ENCODE measurements at places on chromosomes 2 and 18. TPM values are rescaled to one million over a fixed set of nuclear protein-coding genes. Genes with fewer than 3 reads are reported as not detected.

The EIF2AK3 gene
- 11.6 TPM for total RNA-seq

The NEU4 gene
- total RNA-seq, result 8.6 TPM

The NAB1 gene
- 4.9 TPM for total RNA-seq

The SP5 gene
- total RNA-seq, result 0.29 TPM

The COL4A4 gene
- 5.7 TPM for total RNA-seq

DNA sequence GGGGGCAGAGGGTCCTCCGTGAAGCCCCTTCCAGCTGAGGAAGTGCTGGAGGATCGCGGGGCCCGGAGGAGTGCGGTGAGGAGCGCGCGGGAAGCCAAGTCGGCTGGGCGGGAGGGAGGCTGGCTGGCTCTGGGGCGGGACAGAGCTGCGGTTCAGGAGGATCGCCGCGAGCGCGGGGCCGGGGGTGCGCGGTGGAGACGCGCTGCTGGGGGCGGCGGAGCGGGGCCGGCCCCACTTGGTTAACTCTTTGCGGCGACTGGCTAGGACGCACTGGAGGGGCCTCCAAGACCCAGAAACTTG lies 464 bp downstream of the CYBRD1 start:
- peak overlapping the region; percentile 74 for H3K4me3 ChIP-seq
- peaks cover 5% of the 10 kb centered on the region for H3K4me1 ChIP-seq
- peak overlapping the region; percentile 82 for H3K27ac ChIP-seq
- H3K27me3 ChIP-seq, result peaks cover 5% of the 10 kb centered on the region
- no peaks in the 10 kb centered on the region for H3K36me3 ChIP-seq

DNA sequence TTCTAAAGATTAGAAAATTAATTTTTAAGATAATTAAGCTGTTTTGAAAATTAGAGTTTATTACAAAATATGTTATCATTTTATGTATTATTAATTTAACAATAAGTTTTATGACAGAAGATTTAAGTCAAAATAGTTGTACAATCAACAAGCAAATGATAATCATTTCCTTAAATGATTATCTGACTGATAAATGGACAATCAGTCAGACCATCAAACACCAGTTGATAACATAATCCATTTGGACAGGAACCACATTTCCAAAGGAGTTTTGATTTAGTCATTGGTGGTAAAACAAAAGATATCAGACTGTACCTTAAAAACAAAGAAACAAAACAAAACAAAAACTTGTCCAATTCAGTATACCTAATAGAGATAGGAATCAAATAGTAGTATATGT lies 1.9 kb downstream of the TFPI start:
- H3K27me3 ChIP-seq, result no peaks in the 10 kb centered on the region
- no peaks in the 10 kb centered on the region for H3K4me1 ChIP-seq
- DNase-seq, result no peak
- H3K36me3 ChIP-seq, result no peaks in the 10 kb centered on the region
- H3K27ac ChIP-seq, result peak overlapping the region; percentile 77

GRCh38 chr2:34107811-34108210 lies 508.7 kb upstream of the FAM98A start:
- H3K4me3 ChIP-seq, result no peak overlapping the region
- no peaks in the 10 kb centered on the region for H3K4me1 ChIP-seq
- H3K27ac ChIP-seq, result no peak overlapping the region
- H3K36me3 ChIP-seq, result no peaks in the 10 kb centered on the region
- no peaks in the 10 kb centered on the region for H3K27me3 ChIP-seq

DNA sequence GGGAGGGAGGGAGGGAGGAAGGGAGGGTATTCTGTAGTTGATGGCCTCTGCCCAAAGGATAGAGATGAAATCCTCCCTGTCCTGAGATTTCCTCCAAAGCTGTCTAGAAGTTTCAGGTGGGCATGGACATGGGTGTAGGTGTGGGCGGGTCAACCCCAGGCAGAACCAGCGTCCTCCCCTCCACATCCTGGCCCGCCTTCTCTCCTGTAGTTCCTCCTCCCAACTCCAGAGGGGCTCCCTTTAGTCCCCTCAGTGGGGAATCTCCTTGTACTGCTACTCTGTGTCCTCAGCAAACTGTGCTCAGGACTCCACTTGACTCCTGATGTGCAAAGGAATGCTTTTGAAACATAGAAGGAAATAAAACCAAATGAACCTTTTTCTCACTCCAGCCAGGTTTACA lies 88.1 kb downstream of the MRPS9 start:
- H3K4me3 ChIP-seq, result no peak overlapping the region
- H3K4me1 ChIP-seq, result no peaks in the 10 kb centered on the region
- no peak overlapping the region for H3K27ac ChIP-seq
- DNase-seq, result no peak
- H3K36me3 ChIP-seq, result no peaks in the 10 kb centered on the region
- H3K27me3 ChIP-seq, result no peaks in the 10 kb centered on the region

DNA sequence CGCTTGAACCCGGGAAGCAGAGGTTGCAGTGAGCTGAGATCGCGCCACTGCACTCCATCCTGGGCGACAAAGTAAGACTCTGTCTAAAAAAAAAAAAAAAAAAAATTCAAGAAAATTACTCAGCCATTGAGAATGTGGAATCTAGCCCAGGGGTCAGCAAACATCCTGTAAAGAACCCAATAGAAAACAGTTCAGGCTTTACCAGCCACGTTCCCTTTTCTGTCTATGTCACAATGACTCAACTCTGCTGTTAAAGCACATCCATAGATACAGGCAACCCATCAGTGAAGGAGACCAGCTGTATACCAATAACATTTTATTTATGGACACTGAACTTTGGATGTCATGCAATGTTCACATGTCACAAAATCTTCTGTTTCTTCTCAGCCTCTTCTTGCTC lies 435.6 kb upstream of the GYPC start:
- no peak overlapping the region for H3K4me3 ChIP-seq
- no peak for DNase-seq

DNA sequence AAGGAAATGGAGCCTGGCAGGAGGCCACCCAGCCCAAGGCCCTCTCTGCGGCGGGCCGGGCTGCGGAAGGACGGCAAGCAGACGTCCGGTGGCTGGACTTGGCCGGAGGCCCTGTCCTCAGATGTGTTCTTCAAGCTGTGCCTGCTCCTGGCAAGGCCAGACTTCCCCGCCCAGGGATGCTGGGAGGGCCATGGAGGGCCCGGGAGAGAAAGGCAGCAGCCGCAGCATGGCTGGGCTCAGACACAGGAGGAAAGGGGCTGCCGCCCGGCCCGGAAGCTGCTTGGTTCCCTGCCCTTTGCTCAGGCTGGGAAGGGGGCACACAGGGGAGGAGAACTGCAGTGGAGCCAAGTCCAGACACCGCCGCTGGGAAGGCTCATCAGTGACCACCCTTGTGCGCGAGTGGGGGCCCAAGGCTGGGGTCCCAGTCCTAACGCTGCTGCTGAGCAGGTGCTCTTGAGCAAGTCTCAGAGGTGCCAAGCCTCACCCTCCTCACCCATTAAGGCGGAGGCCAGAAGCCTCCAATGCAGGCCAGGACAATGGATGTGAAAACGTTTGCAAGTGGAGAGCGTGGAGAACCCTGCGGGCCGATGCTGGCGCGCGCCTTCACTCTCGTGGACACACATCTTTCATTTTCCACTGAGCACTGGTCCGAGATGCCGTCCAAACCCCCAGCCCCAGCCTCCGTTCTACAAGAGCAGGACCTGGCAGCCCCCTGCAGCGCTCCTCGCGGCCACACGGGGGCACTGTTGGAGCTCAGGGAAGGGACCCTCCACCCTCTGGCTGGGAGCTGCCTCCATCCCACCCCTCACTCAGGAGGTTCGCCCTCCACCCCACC lies 7.9 kb downstream of the CROCC2 start:
- peaks cover 8% of the 10 kb centered on the region for H3K27me3 ChIP-seq
- DNase-seq, result peak; percentile 39
- H3K4me1 ChIP-seq, result peaks cover 6% of the 10 kb centered on the region
- H3K4me3 ChIP-seq, result no peak overlapping the region
- H3K27ac ChIP-seq, result no peak overlapping the region

DNA sequence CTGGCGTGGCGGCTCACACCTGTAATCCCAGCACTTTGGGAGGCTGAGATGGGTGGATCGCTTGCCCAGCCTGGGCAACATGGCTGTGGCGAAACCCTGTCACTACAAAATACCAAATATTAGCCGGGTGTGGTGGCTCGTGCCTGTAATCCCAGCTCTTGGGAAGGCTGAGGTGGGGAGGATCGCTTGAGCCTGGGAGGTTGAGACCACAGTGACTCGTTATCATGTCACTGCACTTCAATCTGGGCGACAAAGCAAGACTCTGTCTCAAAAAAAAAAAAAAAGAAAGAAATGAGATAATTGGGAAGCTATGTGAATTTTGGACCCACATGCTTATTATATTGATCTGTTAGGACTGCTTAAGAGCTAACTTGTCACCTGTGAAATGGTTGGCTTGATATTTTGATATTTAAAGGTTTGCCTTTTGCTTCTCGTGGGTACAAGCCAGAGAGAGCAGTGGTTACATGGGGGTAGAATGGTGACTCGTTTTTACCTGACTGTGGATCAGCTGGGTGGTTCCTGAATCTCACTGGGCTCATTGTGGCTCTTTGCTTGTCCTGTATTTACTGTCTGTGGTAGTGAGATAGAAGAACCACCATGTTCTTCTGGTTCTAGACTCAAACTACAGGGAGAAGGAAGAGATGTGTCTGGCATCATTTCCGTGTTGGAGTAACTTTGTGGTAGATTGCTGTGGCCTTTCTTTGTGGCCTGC lies 28.9 kb downstream of the ZNF532 start:
- no peaks in the 10 kb centered on the region for H3K27me3 ChIP-seq
- DNase-seq, result no peak
- H3K4me3 ChIP-seq, result no peak overlapping the region
- peaks cover 6% of the 10 kb centered on the region for H3K36me3 ChIP-seq

GRCh38 chr2:37982147-37982582 lies 57.1 kb downstream of the RMDN2 start:
- no peaks in the 10 kb centered on the region for H3K4me1 ChIP-seq
- no peaks in the 10 kb centered on the region for H3K27me3 ChIP-seq
- H3K36me3 ChIP-seq, result no peaks in the 10 kb centered on the region

Data from gastrocnemius medialis (tissue), 4 donors.